GM20000 (cell line): ENCODE measurements at places on chromosomes 4 and X.
A peak's percentile ranks its signal among the peaks of the same experiment; 100 is the strongest.

- DNase-seq = no peak
Measured at GRCh38 chr4:64144994-64145393, 264.3 kb downstream of the TECRL start.

GRCh38 chrX:14590216-14590615, 60.9 kb downstream of the GLRA2 start:
- no peak for DNase-seq

DNA sequence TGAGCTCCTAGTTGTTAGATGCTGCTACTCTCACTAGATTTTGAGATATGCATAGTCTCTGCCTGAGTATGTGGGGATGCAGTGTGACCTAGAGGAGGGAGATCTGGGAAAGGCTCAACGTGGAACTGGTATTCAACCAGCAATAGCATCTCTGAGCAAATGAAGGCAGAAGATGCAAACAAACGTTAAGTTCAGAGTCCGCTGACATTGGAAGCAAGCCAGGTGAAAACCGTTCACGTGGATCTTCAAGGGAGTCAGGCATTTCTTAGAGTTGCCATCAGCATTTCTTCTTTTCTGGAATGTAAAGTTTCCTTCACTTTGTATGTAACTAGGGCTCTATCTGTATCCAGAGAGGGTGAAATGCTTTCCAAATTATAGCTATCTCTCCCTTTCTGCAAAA, 59.9 kb downstream of the C4orf51 start:
- DNase-seq = no peak

DNA sequence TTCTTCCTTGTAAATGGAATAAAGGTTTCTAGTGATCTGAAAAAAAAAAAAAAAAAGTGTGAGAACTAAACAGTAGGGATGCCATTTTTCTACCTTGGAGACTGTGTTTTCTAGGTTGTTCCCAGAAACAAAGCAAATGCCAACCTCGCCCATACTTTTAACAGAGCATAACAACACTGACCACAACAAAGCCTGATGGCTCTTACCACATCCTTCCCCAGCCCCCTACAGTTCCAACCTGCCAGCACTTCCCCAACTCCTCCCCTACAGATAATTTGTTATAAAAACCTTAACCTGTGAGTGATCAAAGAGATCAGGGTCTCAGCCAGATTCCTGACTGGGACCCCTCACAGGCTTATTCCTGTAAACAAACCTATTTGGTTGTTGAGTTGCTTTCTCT, 940.0 kb downstream of the SH3BGRL start:
- DNase-seq = no peak

DNA sequence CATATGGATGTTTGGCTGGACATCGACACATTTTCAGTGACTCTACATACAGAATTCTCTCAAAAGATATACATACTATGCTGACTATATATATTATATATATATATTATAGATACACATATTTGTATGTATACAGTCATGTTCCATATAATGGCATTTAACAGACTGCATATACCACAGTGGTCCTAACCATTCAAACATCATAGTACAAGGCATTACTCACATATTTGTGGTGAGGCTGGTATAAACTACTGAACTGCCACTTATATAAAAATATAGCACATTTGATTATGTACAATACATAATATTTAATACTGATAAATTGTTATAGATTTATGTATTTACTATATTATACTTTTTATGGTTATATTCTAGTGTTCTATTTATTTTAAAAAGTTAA, 168.5 kb downstream of the IL15 start:
- no peak for DNase-seq

DNA sequence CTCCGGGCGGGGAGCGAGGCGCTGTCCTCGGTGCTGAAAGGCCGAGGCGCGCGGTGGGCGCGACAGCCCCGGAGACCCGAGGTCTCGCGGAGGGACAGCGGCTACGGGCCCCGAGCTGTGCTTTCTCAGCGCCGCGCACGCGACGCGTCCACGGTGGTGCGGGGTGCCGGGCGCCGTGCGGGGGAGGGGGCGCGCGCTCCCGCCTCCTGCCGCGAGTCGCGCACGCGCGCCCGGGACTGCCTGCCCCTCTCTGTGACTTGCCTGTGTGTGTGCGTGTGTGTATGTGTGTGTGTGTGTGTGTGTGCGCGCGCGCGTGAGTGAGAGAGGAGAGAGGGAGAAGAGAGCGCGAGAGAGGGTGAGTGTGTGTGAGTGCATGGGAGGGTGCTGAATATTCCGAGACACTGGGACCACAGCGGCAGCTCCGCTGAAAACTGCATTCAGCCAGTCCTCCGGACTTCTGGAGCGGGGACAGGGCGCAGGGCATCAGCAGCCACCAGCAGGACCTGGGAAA, at the start of gene GRIA2:
GRIA2 (plus strand) TSS at position 358 of the 511 bp plus-strand sequence. CDS start 315 bp downstream, outside the sequence.
- DNase-seq = peak; percentile 66

DNA sequence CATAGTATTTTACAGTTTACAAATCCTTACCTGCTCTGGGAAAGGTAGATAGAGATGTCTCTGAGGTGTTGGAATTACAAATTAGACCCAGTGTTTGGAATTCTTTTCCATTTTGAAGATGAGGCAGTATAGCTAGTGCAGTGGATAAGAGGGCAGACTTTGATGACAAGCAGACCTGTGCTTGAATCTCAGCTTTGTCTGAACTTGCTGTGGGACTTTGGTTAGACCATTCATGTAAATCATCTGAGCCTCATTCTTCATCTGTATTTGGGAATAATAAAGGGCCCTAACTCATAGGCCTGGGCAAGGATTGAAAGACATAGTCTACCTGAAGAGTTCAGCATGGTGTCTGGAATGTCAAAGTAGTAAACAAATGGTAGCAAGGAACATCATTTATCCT, 77.2 kb upstream of the BOD1L1 start:
- no peak for DNase-seq

DNA sequence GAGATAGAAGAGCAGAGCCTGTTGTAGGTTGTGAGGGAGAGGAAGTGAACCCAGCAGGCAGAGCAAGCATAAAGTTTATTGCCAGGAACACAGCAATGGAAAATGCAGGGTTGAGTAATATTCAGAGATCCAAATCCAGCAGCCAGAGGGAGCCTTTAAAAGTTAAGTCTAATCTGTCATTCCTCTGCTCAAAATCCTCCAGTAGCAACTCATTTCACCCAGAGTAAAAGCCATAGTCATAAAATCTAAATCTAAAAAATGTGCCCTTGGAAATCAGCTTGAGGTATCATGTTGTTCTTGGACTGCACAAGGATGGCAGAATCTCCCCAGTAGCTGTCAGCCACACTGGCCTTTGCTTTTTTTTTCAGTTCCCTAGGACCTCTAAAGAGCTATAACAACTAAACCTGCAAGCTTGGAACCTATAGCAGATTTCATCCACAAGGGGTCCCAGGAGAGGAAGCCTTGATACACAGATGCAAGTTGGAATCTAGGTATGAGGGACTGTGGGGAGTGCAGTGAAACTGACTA, 62.9 kb upstream of the FRAS1 start:
- DNase-seq = peak; percentile 36

GRCh38 chrX:154793084-154793795, 12.0 kb downstream of the MPP1 start:
- no peak for DNase-seq

- DNase-seq = no peak
Measured at GRCh38 chrX:31063114-31063513, 8.7 kb downstream of the FTHL17 start.

- DNase-seq = no peak
Measured at GRCh38 chr4:16609170-16609758, 289.2 kb downstream of the LDB2 start.

DNA sequence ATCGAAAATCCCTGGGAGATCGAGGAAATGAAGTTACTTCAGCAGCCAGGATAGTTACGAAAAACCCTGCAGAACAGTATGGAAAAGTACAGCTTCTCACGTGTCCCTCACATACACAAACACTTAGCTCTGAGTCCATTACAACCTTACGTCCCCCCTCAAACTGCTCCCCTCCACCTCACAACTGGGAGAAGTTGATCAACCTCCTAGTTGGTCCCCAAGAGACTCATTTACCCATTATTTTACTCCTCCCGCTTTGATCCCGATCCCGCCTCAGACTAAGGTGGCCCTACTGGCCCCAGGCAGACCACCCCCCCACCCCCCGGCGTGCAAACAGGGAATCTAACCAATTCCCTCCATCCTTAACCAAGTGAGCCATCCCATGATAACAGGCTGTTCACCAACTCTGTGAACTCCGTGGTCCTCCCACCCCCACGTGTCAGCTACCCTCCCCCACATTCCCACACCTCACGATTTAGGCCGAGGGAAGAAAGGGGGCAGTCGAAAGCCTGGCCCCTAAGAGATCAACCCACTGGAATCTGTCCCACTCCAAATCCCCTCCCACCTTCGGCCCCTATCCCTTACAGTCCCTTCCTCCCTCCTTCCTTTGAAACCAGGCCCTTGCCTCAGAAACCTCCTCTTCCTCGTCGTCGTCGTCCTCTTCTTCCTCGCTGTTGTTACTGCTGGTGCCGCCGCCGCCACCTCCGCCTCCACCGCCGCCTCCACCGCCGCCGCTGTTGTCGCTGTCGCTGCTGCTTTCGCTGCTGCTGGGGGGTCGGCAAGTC, 755 bp downstream of the ANKRD17 start:
- DNase-seq = peak; percentile 20

GRCh38 chrX:155225774-155226173, 9.5 kb downstream of the VBP1 start:
- DNase-seq = no peak

DNA sequence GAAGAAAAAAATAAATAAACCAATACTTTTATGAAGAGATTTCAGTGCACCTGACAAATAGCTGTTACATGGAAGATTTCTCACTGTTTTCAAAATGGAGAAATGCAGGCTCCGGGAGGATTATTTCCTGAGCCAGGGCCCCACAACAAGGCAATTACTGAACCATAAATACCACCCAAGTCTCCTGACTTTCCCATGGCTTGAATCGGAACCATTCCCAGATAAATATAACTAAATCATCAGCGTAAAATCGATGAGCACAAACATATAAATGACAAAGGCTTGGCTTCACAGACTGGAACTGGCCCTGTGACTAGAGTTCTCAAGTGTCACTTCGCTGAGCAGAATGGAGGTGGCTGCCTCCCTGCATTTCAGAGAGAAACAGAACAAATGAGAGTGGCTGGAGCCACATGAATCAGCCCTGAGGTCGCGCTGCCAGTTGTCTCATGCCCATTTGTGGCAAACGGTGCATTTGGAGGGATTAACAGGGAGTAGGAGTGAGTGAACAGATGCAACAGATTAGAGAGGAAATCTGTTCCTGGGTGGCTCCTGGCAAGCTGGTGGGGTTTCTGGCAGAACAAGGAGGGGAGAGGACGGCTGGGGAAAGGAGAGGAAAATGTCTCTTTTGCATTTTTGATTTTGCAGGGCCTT, 57.3 kb upstream of the STIM2 start:
- no peak for DNase-seq

GRCh38 chr4:88775529-88775928, 77.9 kb upstream of the NAP1L5 start:
- DNase-seq = no peak
